NCI-H1436 treated with DMSO at 0.1 percent for 48 hours (cell line): ENCODE measurements at places on chromosomes 7 and 10.

- no peak for DNase-seq
Measured at GRCh38 chr10:25582961-25583360, 351.1 kb upstream of the MYO3A start.

- no peak for DNase-seq
Measured at GRCh38 chr7:51229620-51230323, 86.8 kb downstream of the COBL start.

DNA sequence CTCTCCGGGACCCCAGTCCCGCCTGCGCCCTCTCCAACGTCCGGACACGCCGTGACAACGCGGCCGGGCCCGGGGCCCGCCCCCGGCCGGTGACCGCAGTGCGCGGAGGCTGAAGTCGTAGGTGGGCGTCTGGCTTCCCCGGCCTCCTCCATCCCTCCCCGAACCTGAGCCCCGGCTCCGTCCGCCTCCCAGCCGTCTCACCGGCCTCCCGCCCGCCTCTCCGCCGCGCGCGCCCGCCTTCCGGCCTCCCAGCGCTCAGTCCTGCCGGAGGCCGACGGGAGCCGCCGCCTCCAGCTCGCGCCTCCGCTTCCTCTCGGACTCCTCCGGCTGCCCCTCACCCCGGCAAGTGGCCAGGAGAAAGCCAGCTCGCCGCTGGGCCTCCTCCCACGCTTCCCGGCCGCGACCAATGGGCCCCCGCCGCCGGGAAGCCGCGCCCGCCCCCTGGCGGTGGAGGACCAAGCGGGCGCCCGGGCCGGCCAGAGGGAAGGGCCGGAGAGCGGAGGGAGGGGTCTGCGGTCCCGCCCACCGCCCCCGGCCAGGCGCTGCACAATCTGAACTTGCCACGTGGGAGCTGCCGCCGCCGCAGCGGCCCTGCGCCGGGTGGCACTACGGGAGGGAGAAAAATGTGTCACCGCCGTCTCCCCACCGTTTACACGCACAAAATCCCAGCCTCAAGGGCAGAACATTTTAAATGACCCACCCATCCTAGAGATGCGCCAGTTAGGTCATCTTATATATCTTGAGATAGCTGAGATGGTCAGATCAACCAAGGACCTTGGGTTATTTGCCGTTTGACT is at the start of gene FAM3C:
FAM3C (minus strand) TSS at position 348 of the 797 bp plus-strand sequence. CDS start 13,339 bp downstream, outside the sequence.
- no peak for DNase-seq

- no peak for DNase-seq
Measured at GRCh38 chr10:132684164-132684891, 101.6 kb downstream of the NKX6-2 start.

GRCh38 chr7:141014125-141014523 is 628 bp downstream of the MRPS33 start:
- DNase-seq: no peak

GRCh38 chr7:37354656-37355131 is 94.0 kb downstream of the ELMO1 start:
- DNase-seq: no peak
